ENCODE measurements at places on chromosomes 1 and 21.

DNA sequence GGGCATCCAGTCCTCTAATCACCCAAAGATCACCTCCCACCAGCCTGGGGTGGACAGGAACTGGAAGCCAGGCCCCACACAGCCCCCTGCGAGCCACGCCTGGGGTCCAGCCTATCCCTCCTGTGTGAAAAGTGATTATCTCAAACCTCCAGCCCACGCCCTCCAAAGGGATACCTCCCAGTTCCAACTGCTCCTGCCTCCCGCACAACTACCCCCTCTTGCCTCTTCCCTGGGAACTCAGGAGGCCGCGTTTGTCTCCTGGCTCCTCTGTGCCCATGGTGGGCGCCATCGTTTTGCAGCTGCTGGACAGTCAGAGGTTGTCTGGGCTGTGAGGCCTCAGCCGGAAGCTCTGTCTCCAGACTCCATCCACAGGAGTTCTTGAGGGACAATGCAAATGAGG is 305.9 kb downstream of the AJAP1 start:
- DNase-seq = no peak

DNA sequence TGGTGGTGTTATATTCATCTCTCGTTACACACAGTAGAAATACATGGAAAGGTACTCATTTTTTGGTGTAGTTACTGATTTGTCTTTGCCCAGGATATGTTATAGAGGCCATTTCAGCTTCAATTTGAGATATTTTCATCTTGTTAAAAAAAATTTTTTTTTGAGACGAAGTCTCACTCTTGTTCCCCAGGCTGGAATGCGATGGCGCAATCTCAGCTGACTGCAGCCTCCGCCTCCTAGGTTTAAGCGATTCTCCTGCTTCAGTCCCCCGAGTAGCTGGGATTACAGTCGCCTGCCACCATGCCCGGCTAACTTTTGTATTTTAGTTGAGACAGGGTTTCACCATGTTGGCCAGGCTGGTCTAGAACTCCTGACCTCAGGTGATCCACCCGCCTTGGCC is 19.0 kb downstream of the MORC3 start:
- no peak for DNase-seq

- peak; percentile 61 for DNase-seq
Observed at GRCh38 chr1:233790662-233791371, 113.7 kb upstream of the SLC35F3 start.

- DNase-seq = no peak
Observed at GRCh38 chr1:58929671-58930325, 146.0 kb upstream of the JUN start.

DNA sequence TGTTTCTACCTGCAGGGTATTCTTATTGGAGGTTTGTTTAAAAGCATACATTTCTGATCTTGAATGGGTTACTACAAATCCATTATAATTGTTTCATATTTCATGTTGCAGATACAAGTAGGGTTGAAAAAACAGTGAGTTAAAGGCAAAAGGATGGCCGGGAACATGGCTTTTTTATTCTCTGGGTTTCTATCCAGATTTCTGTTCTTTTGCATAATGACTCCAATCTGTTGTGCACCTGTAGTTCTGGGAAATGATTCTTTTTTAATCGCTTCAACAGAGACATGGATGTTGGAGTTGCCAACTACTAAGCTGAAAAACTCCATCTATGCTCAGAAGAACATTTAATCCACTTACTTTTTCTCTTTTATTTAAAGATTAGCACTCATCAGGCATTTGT is 2.7 kb upstream of the ADAMTS1 start:
- no peak for DNase-seq

DNA sequence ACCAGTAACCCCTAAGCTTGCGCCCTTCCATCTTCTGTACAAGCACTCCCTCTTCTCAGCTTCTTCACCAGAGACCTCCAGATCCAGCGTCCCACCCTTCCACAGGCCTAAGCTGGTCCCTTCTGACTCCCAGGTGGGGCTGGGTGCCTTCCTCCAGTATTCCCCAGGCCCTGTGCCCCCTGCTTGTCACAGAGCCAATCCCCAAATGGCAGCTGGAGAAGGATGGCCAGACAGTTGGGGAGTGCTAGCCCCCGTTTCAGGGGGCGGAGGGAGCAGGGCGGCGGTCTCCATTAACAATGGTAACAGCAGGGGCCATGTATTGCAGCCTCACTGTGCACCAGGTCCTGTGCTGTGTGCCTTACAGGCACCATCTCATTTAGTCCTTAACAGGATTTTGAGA is 85.7 kb downstream of the KCNN3 start:
- DNase-seq = no peak

DNA sequence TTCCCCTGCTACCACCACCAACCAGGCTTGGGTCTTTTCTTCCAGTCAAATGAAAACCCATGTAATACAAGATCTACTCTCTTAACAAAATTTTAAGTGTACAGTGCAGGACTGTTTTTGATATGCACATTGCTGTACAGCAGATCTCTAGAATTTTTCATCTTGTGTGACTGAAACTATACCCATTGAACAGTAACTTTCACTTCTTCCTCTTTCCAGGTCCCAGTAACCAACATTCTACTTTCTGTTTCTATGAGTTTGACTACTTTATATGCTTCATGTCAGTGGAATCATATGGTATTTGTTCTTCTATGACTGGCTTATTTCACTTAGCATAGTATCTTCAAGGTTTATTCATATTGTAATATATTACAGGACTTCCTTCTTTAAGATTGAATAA is 45.3 kb upstream of the PLPPR4 start:
- peak; percentile 16 for DNase-seq

GRCh38 chr1:24345334-24345733 is 26.2 kb downstream of the GRHL3 start:
- no peak for DNase-seq

GRCh38 chr1:66217021-66217420 is 316.9 kb upstream of the SGIP1 start:
- no peak for DNase-seq

- DNase-seq = no peak
Observed at GRCh38 chr1:56834137-56834900, 15.1 kb upstream of the FYB2 start.

- DNase-seq = no peak
Observed at GRCh38 chr1:62355095-62355494, 35.9 kb upstream of the KANK4 start.

DNA sequence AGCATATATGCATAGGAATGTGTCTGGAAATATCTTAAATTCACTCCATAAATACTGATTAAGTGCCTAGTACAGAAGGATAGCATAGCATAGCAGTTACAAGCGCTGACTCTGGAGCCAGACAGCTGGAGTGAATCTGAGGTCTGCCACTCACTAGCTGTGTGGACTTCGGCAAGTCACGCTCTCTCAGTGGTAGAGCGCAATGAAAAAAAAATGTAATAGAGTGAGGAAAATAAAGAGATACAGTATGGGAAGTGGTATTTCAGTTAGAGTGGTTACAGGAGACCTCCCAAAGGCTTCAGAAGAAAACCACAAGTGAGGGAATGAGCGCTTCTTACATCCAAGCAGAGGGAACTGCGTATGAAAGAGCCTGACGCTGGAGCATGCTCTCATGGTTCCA is 338.9 kb upstream of the PRMT6 start:
- no peak for DNase-seq

DNA sequence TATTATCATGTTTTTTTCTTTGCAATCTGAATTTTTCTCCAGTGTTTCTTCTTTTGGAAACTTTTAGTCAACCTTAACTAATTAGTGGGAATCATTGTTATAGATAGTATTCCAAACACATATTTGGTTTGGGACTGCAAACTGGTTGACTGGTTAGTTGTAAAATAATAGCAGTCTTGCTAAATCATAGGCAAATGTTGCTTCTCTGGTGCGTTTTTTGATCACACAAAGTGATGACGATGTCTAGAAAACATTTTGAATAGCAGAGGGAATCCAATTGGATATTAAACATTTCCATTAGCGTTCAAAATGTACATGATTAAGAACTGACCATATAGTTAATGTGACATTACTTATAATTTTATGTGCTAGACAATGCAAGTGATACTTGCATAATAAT is 4.5 kb downstream of the DNAJB4 start:
- no peak for DNase-seq

DNA sequence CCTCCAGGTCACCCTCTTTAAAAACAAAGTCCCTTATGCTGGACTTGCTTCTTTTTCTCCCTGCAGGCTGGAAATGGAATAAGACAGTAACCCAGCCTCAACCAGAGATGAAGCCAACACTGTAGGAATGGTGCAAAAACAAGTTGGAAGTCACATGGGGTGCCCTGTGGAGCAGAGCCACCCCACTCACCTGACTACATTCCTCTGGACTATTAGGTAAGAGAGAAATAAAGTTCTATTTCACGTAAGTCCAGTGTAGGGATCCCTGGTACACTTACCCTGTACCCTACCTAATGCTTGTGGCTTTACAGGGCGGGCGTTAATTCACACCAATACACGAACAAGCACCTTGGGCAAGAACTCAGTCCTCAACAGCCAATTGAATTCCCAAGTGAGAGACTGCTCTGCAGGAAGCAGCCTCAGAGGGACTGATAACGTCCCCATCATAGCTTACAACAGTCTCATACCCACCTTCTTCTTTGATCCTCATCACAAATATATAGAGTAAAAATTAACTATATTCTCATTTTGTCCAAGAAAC is 112.5 kb upstream of the FGGY start:
- no peak for DNase-seq

DNA sequence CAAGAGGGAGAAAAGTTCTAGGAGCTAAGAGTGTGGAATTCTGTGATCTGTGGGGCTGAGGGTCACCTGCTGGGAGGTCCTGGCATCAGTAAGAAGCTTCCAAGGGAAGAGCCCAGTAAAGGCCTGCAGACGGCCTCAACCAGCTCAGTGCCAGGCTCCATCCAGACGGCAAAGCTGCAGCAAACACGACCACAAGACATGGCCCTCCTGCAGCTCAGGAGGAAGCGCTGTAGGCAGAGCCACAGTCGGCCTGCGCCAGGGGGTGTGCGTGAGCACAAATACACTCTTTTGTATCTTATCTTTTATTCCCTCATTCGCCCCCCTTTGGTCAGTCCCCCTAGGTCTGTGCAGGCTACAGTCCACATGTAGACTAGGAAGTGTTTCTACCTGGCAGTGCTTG is 13.4 kb downstream of the C1orf174 start:
- no peak for DNase-seq

- DNase-seq = no peak
Observed at GRCh38 chr1:200883118-200883517, 10.3 kb downstream of the GPR25 start.

GRCh38 chr1:76083189-76083588 is 8.6 kb downstream of the ST6GALNAC3 start:
- peak; percentile 17 for DNase-seq

GRCh38 chr21:16509476-16509875 is 779.7 kb downstream of the USP25 start:
- DNase-seq = no peak

- peak; percentile 60 for DNase-seq
Observed at GRCh38 chr1:99992760-99993467, 23.1 kb downstream of the SLC35A3 start.

All from MM.1S (cell line).